Hematopoietic multipotent progenitor cell treated with erythropoietin and hydrocortisone succinate and interleukin-3 and kit ligand, for 8 days (in vitro differentiated cells): ENCODE measurements at places on chromosomes 11 and 22.
A peak's percentile ranks its signal among the peaks of the same experiment; 100 is the strongest.

GRCh38 chr11:102966011-102966410 lies 10.5 kb upstream of the MMP13 start:
- no peak for DNase-seq

DNA sequence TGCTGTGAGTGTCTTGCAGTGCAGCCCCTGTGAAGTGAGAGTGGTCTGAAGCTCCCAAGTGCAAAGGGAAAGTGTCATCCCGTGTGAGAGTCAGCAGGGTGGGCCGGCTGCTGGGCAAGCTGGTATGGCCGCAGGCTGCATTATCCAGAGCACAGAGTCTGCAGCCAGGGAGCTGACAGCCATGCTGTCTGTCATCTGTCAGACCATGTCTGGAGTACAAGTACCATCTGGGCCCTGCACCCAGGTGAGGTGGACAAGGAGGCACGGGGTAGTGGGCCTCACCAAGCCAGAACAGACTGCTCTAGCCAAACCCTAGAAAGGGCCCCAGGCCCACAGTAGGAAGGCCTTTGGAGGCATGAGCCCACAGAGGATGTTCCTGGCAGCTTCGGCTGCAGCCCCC lies 20.2 kb downstream of the LMO1 start:
- no peak for DNase-seq

DNA sequence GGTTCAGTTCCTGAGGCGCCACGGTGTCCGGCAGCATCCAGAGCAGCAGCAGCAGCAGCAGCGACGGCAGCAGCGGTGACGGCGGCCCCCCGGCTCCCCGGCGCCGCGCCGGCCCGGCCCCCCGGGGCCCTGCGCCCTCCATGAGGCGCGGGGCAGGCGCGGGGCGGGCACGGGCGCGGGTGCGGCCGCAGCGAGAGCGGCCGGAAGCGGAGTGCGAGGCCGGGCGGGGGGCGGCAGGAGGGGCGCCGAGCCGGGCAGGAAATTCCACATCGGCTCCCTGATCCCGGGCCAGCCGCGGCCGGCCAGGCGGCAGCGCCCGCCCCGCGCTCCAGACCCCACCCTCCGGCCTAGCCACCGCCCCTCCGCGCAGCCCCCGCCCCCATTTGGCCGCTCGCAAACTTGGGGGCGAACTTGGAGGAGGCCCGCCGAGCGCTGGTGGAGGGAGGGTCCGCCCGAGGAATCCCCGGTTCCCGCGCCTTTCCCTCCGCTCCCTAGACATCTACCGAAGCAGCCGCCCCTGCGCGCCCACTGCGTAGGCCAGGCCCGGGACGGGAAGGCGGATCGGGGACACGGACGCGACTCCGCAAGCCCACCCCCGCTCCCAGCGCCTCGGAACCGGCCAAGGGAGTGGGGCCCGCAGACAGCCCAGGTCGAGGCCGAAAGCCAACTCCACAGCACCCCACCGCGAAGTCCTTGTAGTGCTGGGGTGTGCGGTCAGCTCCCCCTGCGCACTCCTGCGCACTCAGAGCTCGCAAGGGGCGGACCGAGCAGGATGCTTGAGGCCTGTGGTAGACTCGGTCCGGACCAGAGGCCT lies at the start of gene SCARF2:
SCARF2 (minus strand) TSS at position 213 of the 814 bp plus-strand sequence; CDS start at position 142, 71 bp downstream.
- no peak for DNase-seq

- DNase-seq = no peak
Measured at GRCh38 chr22:31604746-31605705, 57.0 kb downstream of the PISD start.

- peak; percentile 76 for DNase-seq
Measured at GRCh38 chr11:36253238-36253637, 36.0 kb downstream of the COMMD9 start.
